ENCODE measurements at places on chromosomes 7 and 10.

DNA sequence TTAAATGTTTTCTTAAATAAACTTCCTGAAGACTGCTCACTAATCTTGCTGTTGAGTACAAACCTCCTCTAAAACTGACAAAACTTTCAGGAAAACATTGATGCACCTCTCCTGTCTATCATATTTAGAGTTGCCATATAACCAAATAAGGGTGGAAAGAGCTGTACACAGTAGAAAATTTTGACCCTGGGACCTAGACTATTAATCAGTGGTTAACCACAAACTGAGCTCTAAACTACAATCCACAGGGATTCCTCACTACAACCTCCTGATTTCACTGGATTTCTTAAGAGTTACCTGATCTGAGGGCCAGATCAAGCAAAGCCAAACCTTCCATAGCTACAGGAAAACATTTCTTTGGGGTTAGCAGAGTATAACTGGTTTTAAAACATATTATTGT, 39.9 kb upstream of the WNT16 start:
- DNase-seq = no peak

- no peak for DNase-seq
These were observed 929 bp upstream of the IRF5 start for GRCh38 chr7:128936798-128937197.

GRCh38 chr10:107413971-107414370, 249.5 kb upstream of the SORCS1 start:
- DNase-seq = no peak

GRCh38 chr7:115329006-115329405, 407.1 kb downstream of the MDFIC start:
- DNase-seq = no peak

DNA sequence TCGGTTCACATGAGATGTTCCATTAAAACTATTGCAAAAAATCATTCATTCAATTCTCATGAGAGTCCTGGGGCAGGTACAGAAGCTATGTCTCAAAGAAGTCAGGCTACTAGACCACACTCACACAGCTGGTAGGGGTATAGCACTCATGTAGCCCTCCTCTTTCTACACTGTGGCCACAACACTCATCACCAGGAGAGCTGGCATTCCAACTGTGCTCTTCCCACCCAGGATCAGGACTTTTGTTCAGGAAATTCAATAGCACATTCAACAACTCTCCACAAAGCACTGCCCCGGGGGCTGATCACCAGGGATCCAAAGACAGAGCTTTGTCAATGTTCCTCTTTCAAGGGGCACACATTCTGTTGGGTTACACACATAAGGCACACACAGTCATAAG, 31.0 kb upstream of the C10orf90 start:
- DNase-seq = no peak

DNA sequence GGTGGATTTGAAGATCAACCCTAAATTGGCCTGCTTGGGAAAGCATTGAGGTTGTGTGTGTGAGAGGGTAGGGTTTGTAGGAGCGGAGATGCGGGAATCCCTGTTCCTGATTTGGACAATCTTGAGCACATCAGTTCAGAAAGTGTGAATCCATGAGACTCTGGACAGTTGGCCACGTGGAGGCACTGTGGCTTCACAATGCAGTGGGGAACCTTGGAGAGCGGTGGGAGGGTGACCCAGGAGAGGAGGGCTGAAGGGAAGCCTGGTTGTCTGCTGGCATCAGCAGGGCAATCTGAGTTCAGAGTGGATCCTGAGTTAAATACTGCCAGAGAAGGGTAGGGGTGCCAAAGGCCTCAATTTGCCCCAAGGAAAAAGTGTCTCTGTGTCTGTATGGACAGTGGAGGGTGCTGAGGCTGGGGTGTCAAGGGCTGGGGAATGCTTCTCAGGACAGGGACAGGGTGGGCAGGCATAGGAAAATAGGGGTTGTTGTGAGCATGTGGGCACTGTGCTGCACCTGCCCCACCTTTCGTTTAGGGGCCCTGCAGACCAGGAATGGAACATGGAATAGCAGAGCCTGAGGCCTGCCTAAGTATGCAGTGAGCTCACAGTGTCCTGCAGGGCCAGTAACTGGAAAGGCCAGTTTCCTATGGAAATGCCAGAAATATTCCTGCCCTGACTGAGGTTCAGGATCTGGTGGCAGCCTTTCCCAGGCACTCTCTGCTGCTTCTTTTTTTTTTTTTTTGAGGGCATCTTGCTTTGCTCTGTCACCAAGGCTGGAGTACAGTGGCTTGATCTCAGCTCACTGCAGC, 162.9 kb upstream of the PRSS58 start:
- peak; percentile 35 for DNase-seq

DNA sequence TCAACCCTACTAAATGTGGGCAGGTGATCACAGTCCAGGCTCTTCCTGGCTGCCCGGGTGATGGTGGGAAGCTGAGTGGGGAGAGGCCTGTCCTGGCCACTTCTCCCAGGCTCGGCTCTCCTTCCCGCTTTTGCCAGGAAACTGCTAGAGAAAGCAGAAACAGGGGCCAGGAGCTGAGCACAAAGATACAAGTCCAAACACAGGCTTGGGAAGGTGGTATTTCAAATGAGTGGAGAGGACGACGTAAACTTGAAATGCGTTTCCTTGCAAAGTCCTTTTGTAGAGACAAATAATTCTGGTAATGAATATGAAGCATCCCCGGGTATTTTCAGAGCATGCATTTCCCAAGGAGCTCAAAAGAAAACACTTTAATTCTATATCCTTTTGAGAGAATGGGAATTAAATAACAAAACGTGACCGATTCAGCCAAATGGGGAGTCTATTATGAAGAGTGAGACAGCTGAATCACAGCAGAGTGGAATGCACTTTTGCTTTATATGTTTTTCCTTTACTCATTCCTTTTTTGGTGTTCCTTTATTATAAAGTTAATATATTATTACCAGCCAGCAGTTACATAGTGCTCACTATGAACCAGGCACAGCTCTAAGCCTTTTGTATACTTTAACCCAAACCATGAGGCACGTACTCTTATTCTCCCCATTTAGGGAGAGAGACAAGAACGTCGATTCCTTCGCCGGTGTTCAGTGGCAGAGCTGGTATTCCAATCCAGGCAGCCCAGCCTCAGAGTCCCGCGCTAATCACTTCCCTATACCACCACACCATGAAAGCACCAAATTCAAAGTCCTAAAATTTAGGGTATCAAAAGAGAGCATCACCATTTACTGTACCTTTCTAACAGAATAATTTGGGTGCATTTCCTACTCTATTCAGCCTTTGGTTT, 218.2 kb upstream of the KLF14 start:
- no peak for DNase-seq

- DNase-seq = no peak
These were observed 228.1 kb downstream of the NEBL start for GRCh38 chr10:20668985-20669384.

- no peak for DNase-seq
These were observed 27.1 kb downstream of the BMS1 start for GRCh38 chr10:42809676-42810075.

DNA sequence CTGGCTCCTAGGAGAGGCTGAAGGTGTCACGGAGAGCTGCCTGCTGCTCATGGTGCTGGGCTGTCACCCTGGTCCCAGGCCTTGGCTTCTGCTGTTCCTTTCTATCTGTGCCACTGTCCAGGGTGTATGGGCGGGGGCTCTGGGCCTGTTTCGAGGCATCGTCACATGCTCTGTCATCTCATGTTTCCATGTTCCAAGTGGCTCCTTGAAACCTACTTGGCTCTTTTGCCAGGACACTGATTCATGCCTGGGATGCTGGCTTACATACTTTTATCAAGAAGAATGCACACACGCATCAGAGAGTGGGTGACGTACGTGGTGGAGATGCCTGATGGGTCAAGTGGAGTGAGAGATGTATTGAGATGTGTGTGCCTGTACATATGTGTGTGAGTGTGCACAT, 50.9 kb downstream of the ADCY1 start:
- DNase-seq = no peak

DNA sequence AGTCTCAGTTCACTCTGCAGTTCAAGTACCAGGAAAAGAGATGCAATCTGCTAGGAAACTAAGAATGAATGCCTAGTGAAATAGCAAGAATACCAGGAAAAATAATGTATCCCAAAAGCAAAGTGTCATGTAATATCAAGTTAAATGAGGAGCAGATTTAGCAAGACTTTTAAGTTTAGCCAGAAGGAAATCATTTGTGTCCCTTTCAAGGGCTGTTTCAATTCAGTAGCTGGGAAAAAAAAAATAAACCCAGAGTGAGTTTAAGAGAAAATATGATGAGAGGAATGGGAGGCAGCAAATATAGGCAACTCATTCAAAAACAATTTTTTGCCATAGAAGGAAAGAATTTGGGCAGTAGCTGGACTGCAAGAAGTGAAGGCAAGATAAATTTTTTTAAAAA, 135.8 kb downstream of the DGKB start:
- no peak for DNase-seq

- DNase-seq = no peak
These were observed 12.2 kb downstream of the PDCD4 start for GRCh38 chr10:110883924-110884323.

DNA sequence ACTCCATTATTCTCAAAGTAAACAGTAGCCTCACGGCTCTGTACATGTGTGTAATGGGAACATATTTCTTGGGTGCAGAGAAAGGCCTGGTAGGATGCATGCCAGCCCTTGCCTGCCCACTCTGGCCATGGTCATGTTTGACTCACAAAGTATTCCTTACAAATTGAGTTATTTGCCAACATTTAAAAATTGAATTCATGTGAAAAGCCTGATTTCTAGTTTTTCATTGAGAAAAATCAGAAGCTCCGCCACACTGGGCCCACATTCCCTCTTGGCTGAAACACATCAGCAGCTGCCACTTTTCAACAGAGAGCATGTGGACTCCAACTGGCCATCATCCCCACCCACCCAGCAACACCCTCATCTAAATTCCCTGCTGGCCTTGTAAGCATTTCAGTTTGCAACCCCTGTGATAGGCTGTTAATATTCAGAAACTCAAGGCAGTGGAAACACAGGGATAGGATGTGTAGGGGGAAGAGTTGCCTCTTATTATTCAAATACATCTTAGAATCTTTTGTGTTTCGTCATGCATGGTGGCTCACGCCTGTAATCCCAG, 40.9 kb downstream of the CDH23 start:
- DNase-seq = no peak

- DNase-seq = no peak
These were observed 108.9 kb downstream of the ORC5 start for GRCh38 chr7:104098890-104099289.

- DNase-seq = no peak
These were observed 775 bp downstream of the STARD3NL start for GRCh38 chr7:38178695-38179344.

- no peak for DNase-seq
These were observed 30.4 kb upstream of the OTUD1 start for GRCh38 chr10:23408330-23408976.

DNA sequence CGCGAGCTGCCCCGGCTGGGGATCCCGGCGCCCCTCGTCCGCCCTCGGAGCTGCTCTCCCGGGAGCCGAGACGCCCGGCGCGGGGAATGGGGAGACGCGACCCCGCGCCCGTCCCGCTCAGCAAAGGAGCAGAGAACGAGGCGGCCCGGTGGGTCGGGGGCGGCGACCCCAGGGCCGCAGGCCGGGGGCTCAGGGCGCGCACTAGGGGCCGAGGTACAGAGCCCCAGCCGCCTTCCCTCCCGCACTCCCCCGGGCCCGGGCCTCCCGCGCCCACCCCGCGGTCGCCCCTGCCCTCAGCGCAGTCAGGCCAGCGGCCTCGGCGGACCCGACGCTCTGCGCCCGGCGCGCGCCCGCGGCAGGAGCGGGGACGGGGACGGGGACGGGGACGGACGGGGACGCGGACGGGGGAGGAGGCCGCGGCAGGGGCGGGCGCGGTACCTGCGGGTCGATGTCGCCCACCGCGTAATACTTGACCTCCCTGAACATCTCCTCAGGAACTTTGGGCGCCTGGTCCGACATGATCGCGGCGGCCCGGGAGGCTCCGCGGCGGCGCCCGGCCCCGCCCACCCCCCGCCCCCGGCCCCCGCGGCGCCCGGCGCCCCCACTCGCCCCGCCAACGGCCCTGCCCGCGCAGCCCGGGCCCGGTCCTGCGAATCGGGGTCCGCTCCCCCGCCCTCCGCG, 373 bp downstream of the PAXIP1 start:
- DNase-seq = peak; percentile 75

DNA sequence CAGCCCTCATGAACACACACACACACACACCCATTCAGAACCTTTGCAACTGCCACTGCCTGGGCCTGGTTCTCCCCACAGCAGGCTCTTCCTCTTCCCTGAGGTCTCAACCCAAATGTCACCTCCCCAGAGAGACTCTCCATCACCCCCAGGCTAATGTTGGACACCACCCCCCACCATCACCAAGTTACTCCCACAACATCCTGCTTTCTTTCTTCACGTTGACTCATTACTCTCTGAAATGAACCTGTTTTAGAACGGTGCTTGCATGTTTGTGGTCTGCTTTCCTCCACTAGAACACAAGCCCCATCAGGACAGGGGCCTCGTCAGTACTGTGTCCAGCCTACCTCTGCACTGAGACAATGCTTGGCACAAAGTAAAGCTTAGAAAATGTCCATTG, 16.0 kb downstream of the AFAP1L2 start:
- DNase-seq = no peak

GRCh38 chr10:14485986-14486385, 155.3 kb upstream of the FRMD4A start:
- no peak for DNase-seq

- DNase-seq = no peak
These were observed 371.8 kb downstream of the MDFIC start for GRCh38 chr7:115293628-115294240.

- DNase-seq = no peak
These were observed 101.5 kb upstream of the PDCD4 start for GRCh38 chr10:110770243-110770642.

DNA sequence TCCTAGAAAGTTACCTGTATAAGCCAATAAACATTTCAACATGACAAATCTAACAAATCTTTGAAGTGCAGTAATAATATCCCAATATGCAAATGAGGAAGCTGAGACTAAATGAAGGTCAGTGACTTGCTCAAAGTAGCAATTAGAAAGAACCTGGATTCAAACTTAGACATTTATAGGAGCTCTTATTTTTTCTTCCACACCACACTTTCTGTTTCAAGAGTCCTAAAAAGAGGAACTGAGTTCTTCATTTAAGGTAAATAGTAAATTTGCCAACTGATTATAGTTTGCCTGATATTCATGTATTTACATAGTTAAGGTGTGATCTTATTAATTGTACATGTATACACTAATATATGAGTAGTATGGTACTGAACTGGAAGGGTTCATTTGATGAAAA, 44.0 kb downstream of the KLHDC10 start:
- DNase-seq = no peak

DNA sequence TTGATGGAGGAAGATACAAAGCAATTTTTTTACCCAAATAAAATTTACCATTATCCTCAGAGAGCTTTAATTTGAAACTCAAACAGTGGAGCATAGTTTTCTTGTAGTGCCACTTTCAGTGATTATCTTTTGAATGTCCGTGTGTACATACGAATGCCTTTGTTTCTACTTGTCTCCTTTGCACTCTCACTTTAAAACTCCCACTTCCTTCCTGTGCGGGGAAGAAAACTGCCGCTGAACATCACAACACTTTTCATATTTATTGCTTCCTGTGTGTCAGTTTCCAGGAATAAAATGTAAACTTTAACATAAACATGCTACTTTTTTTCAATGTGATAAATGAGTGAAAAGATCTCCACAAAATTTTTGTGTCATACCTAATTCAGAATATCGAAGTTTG, 102.4 kb downstream of the SEMA3A start:
- no peak for DNase-seq
